Activated naive CD4-positive, alpha-beta T cell treated with Interleukin-2 at 50 U/mL for 16 hours (primary cell): ENCODE measurements at places on chromosomes 7 and 10.
A peak's percentile ranks its signal among the peaks of the same experiment; 100 is the strongest.

GRCh38 chr10:132833421-132834111, 47.6 kb upstream of the NKX6-2 start:
- no peak for DNase-seq

DNA sequence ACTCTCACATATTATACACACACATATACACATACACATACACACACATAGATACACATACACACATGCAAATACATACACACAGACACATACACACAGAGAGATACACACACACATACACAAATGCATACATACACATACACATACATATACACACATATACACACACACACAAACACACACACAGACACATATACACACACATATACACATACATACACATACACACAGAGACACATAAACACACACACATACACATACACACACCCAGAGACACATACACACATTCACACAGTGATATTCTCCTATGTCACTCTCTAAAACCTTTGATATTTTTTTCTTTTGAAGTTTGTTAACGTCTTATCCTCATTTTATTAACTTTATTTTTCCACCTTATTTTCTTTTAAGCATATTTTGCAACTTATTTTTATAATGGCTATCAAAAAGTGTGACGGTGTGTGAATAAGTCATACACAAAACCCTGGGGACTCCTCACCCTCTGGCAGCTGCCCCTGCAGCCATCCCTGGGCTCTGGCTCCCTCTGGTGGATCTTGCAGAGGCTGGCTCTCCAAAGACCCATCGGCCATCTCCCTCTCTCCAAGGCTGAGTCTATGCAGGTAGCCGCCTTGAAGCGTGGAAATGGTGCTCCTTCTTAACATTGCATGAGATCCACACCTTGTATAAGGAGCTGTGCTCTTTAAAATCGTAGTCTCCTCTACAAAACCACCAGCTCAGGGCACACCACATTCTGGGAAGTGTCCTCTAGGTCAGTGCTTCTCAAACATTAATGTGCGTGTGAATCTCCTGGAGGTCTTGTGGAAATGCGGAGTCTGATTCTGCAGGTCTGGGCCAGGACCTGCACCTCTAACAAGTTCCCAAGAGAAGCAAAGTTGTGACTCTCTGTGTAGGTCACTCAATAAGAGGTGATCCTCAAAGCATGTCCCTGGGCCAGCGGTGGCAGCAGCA, 4.1 kb upstream of the C10orf120 start:
- peak; percentile 39 for DNase-seq

- no peak for DNase-seq
These were observed 15.4 kb downstream of the SEMA3E start for GRCh38 chr7:83633516-83633915.

GRCh38 chr10:123862421-123863182, 29.0 kb downstream of the CPXM2 start:
- DNase-seq: no peak

DNA sequence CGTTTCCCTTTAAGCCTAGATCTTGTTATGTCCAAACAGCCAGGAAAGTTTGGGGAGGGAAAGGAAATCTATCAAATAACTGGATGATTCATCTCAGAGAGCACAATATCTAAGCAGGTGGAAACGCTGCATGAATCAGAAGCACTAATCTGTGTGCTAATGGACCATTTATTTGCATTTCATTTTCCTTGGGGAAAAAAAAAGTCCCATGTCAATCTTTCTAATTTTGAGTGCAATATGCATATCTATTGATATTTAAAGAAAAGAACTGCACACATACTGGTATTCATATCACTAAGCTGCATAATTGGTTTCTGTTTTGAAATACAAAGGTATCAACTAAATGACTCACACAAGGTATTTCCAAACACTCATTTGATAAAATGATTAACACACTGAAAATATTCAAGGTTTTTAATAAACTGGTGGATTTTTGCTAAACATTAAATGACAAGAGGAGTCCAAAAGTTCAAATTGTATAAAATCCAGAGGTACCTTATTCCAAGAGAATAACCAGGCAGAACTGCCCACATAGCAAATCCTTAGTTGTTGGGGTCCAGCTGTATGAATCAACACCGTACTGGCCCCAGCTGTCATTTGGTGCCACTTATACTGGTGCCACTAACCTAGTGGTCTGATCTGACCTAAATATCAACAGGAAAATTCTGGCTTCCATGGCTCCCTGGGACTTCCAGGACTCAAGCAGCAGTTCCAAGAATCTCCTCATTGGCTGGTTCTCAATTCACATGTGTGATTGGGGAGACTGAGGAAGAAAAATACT, 122.2 kb upstream of the SP4 start:
- no peak for DNase-seq

GRCh38 chr7:136958016-136958415, 89.6 kb downstream of the CHRM2 start:
- DNase-seq: no peak

DNA sequence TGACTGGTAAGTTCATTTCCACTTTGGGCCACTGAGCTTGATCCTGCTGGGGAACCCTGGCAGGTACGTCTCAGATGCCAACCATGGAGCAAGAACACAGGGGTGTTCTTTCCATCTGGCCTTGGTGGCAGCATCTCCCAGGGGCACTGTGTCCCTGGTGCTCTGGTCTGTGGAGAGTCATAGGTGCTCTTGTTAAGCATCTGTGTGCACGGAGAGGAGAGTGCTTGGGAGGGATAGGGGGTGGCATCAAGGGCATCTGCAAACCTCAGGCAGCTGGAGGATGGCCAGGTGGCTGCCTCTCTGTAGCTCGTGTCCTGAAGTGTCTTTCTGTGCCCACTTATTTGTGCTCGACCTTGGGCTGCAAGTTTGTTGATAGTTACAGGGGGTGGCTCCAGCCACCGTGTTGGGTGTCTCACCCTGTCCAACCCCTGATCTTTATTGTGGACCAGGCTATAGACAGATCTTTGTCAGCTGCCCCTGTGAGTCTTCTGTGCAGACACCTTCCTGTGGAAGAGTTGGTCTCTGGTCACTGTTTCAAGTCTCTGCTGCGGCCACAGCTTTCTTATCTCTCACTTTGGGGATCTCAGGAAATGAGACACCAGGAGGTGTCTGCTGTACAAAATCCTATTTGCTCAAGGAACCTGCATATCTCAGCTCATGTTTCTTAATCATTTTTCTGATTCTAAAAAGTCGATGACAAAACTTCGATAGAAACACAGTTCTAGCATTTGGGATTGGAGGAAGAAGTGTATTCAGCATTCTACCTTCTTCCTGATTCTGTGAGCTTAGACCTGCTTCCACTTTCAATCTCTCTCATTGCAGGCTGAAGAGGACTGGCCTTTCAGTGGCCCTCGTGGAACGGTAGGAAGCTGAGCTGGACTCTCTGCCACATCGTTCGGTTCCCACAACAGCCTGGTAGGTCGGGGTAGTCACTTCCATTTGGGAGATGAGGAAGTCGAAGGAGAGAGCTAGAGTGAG, 17.2 kb upstream of the GIMAP8 start:
- DNase-seq: no peak

- DNase-seq: no peak
These were observed 154.7 kb downstream of the ANK3 start for GRCh38 chr10:60235001-60235400.

GRCh38 chr10:106424981-106425380, 739.5 kb downstream of the SORCS1 start:
- DNase-seq: no peak

DNA sequence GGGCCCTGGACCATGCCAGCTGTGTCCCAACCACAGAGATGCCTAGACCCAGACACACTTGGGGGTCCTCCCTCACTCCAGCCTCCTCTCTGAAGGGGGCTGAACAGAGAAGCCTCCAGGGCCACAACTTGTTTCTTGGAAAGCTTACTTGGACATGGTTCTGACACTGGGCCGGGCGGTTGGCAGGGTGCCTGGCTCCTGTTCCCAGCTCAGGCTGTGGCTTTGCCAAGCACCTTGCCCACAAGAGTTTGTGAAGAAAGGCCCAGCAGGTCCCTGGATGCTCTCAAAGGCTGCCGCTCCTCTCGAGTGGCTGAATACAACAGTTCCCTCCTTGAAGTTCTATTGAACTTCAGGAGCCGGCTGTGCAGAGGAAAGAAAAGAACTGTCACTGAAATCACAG, 181.6 kb downstream of the PTPN20 start:
- no peak for DNase-seq

DNA sequence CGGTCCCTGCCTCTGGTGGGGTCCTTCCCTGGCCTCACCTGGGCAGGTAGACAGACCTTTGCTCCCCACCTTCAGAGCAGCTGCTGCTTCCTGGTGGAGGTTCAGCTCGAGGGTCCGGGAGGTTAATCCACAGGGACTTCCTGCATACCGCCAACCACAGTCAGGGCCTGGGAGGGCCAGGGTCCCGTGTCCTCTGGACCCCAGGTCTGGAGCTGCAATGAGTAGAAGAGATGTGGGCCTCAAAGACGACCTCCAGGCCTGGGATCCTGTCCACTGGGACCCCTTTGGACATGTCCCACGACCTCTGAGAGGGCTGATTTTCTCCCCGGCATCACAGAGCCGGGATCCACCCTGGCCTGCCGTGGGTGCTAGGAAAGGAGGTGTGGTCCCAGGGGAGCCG, 223.3 kb upstream of the TCERG1L start:
- no peak for DNase-seq

DNA sequence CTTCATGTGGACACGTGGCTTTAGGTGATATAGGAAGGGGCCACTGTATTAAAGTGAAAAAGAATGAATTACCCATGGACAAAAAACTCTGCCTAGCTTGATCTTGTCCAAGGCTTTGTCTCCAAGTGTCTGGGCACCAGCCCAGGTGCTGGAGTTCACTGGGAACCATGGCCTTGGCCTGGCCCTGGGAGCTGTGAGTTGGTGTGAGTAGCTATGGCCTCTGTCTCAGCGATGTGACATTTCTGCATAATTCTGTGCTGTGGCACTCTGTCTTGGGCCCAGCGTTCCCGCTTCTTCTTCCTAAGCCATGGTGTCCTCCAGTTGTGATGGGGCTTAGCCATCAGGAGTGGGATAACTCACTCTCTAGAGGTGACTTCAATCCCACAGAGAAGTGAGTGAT, 119.0 kb upstream of the PPP2R2D start:
- no peak for DNase-seq

DNA sequence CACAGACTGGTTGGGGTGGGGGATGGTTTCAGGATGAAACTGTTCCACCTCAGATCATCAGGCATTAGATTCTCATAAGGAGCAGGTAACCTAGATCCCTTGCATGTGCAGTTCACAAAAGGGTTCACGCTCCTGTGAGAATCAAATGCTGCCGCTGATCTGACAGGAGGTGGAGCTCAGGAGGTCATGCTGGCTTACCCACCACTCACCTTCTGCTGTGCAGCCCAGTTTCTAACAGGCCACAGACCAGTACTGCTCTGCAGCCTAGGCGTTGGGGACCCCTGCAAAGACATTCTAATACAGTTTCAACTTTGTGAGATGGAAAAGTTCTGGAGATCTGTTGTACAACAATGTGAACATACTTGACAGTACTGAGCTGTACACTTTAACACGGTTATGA, 39.9 kb downstream of the STRA8 start:
- DNase-seq: no peak

DNA sequence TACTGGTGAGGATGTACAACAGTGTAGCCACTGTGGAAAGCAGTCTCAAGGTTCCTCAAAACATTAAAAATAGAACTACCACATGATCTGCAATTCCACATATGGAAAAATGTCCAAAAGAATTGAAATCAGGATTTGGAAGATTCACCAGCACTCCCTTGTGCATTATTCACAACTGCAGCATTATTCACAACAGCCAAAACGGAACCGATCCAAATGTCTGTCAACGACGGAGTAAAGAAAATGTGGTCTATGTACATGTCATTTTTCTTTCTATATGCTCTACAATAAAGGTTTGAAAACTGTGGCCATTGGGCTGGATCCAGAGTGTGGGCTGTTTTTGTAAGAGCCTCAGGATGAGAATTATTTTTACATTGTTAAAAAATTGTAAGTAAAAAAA, 1206.1 kb upstream of the CELF2 start:
- DNase-seq: no peak

- no peak for DNase-seq
These were observed 108.1 kb upstream of the SP8 start for GRCh38 chr7:20894806-20895205.

GRCh38 chr10:111175787-111176186, 99.0 kb downstream of the ADRA2A start:
- no peak for DNase-seq
